ENCODE measurements at places on chromosomes 4 and X.

DNA sequence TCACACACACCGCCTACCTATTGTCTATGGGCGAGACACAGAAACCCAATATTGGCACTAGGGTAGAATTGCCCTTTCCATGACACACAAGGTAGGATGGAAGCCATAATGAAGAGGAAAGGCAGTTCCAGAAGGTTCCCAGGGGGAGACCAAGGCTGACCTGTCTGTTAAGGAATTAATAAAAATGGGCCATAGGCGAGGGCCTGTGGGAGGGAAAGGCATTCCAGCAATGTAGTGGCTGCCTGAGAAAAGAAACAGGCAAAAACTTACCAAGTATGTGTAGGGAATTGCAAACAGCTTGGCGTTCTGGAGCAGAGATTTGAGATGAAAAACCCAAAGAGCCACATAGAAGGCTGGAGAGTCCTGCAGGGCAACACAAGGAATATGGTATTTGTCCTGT, 19.1 kb downstream of the MAGED2 start:
- no peak for DNase-seq

DNA sequence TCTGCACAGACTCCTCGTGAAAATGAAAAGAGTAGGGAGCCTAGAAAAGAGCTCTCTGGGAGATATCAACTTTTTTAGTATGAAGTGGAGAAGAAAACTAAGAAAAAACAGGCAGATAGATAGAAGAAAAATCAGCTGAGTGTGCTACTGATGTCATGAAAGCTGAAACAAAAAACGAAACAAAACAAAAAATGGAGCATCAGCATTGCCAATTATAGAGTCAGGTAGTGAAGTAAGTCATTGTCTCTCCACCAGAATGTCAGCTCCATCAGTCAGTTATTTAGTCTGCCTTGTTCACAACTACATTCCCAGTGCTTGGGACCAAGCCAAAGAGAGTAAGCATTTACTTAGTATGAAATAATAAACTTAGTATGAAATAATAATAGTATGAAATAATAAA, 595.1 kb downstream of the STPG2 start:
- DNase-seq: no peak

GRCh38 chr4:61913619-61914018, 713.5 kb downstream of the ADGRL3 start:
- no peak for DNase-seq

DNA sequence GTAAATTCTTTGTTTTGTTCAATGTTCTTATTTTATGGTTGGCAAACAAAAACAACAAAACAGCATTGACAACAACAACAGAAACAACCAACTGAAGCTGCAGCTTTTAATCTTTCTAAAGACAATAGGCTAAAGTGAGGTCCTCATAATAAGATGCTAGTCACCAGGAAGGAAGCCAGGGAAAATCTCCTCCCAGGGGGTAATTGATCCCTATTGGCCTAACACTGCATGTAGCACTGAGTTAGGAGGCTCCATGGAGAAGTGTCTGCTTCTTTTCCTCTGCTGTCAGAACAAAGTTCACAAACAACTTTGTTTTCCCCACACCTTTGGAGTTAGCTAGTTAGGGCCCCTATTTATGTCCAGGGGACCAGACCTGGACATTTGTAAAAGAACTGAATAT, 4.7 kb upstream of the LRAT start:
- DNase-seq: no peak

DNA sequence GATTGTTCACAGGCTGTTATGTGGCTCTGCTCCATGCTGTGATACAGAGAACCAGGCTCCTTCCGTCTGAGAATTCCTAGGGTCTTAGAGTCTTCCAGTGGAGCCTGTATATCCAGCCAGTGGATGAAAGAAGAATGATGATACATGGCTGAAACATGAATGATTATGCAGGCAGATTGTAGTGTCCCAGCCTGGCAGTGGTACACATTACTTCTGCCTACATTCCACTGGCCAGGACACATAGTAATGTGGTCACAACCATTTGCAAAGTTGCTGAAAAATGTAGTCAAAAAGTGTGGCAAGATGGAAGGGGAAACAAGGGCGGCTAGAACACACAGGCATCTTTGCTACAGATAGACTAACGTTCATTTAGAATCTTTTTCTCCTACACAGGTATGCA, 4.5 kb upstream of the GBA3 start:
- no peak for DNase-seq

DNA sequence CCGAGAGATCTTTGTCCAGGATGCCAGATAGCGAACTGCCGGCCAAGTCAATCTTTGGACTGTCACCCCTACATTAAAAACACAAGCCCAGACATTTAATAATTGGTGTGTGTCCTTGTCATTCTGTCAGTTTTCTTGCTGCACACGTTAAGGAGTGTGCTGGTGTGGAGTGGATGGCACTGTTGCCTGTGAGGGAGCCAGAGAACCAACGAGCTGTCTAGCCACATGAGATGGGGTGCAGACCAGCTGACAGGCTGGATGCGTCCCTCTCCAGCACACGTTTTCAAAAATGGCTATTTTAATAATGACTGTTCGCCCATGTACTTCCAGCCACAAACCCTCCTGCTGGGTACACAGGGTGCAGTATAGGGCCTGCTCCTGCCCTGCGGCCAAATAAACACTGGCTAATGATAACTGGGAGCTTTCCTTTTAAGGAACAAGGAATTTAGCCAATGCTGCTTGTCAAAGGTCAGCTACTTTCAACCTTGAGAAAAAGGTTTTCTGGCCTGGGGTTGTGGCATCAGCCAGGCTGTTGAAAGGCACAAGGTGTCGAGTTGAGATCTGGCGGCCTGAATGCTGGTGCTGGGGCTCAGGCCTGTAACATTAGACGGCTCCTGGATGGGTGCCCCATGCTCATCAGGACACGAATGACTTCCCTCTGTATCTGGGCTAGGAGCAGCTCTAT, 54.0 kb upstream of the MAP3K15 start:
- DNase-seq: no peak

DNA sequence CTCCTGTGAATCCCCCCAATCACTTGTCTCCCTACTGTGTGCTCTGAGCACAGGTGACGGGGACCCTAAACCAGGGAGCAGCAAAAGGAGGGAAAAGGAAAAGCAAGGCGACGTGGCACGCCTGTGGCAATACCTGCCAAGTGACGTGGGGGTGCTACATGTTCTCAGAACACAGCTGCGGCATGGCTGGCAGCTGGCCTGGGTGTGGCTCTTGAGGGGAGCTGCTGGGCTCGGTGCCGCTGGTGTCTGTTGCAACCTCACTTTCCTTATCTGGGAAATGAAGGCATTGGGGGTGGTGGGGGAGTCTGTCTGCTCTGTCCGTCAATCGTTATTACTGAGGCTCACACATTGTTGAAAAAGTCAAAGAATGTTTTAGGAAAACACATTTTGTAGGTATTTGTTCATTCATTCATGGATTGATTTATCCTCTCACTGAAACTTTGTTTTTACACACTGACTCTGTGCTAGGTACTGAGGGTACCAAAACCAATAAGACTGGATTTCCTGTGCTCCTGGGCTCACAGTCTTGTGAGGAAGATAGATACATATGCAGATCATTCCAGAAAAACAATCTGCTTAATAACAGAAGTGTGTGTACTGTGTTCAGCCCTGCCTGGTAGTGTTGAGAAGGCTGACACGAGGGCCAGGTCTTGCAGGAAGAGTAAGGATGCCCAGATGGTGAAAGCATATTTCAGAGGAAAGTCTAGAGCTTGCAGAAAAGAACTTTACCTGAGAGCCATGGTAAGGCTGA, 217.6 kb downstream of the PTTG2 start:
- no peak for DNase-seq

GRCh38 chr4:95798727-95799126, 41.2 kb upstream of the PDHA2 start:
- DNase-seq: no peak

DNA sequence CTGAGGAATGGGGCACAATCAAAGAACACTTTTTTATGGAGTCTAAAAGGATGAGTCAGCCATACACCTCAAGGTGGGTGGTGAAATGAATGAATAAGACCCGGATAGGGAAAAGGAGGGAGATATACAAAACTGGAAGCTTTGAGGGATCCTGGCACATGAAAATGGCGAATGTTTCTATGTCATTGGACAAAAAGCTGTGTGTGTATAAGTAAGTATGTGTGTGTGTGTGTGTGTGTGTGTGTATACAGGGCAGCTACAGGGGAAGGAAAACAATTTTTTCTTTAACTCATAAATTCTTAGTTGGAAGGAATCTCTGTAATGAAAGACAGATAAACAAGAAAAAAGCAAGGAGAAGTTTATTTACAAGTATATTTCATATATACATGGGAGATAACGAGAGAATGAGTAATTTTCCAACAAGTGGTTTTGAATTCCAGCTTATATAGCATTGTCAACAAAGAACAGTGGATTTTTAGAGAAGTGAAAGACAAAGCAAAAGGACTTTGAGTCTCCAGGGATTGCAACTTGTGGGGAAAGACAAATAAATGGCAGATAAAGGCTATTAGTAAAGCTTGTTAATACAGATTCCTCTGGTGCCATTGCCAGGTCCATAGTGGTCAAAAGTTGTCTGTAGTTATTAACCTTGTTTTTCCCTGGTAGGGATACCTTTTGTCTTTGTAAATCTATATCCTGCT, 99.7 kb downstream of the MMRN1 start:
- no peak for DNase-seq

- DNase-seq: no peak
Measured at GRCh38 chr4:169079942-169080827, 70.1 kb upstream of the CBR4 start.

- DNase-seq: no peak
Measured at GRCh38 chr4:13415068-13415785, 68.9 kb downstream of the RAB28 start.

- no peak for DNase-seq
Measured at GRCh38 chr4:143241892-143242291, 57.2 kb downstream of the USP38 start.

GRCh38 chr4:122711919-122712318, 20.6 kb upstream of the BBS12 start:
- no peak for DNase-seq

DNA sequence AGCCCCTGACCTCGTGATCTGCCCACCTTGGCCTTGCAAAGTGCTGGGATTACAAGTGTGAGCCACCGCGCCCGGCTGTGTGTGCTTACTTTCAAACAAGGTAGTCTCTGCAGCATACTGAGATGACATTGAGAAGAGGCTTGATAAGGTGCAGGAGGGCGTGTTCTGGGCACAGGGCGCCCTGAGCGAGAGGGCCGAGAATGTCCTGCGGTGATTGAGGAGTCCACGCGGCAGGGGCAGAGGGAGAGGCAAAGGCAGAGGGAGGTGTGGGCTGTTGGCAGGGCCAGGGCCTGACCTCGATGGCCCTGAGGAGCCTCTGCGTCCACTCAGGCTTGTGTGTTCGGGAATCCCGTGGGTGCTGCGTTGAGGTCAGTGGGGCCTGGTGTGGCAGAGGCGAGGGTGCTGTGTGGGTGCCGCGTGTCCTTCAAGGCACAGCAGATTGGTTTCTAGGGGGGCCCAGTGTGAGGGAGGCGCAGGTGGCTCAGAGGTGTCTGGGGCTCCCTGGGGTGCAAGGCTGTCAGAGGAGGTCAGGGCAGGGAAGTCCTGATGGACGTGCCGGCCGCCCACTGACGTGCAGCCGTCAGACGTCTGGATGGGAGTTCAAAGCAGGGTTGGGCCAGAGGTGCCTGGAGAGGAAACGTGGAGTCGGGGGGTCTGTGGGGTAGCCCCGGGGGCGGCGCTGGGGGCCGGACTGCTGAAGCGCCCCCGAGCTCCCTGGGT, 12.1 kb downstream of the PCGF3 start:
- no peak for DNase-seq

DNA sequence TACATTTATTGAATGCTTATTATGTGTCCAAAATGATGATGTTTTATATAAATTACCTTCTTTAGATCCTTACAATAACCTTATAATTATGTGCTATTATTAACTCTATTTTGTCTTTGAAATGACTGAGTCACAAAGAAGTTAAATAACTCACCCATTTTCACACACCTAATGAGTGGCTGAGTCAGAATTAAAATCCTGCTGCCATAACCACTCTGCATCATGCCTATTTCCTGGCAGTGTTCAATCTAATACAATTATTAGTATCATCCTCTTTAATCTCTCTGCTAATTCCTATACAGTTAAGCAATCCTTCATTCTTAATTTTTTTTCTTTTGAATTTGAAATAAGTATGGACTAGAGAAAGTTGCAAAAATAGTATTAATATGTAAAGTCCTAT, 342.9 kb downstream of the CFAP299 start:
- no peak for DNase-seq

GRCh38 chrX:68490644-68491043, 8.2 kb upstream of the YIPF6 start:
- no peak for DNase-seq

- DNase-seq: no peak
Measured at GRCh38 chr4:83522239-83522638, 13.7 kb upstream of the GPAT3 start.
